ENCODE measurements at places on chromosomes 3 and 15. TPM values are rescaled to one million over a fixed set of nuclear protein-coding genes. Genes with fewer than 3 reads are reported as not detected.

GRCh38 chr15:88194162-88194561 is 62.4 kb downstream of the NTRK3 start:
- no peaks in the 10 kb centered on the region for H3K36me3 ChIP-seq
- H3K4me1 ChIP-seq: no peaks in the 10 kb centered on the region
- H3K4me3 ChIP-seq: no peak overlapping the region

- H3K36me3 ChIP-seq: no peaks in the 10 kb centered on the region
- no peak for DNase-seq
- H3K27me3 ChIP-seq: no peaks in the 10 kb centered on the region
Measured at GRCh38 chr3:36804295-36805055, 40.1 kb upstream of the DCLK3 start.

GRCh38 chr3:171274222-171274621 is 186.0 kb downstream of the TNIK start:
- H3K27ac ChIP-seq: no peak overlapping the region
- H3K4me1 ChIP-seq: no peaks in the 10 kb centered on the region
- no peak overlapping the region for H3K4me3 ChIP-seq
- H3K36me3 ChIP-seq: no peaks in the 10 kb centered on the region

MASP1 gene
- 32.1 TPM for total RNA-seq

DNA sequence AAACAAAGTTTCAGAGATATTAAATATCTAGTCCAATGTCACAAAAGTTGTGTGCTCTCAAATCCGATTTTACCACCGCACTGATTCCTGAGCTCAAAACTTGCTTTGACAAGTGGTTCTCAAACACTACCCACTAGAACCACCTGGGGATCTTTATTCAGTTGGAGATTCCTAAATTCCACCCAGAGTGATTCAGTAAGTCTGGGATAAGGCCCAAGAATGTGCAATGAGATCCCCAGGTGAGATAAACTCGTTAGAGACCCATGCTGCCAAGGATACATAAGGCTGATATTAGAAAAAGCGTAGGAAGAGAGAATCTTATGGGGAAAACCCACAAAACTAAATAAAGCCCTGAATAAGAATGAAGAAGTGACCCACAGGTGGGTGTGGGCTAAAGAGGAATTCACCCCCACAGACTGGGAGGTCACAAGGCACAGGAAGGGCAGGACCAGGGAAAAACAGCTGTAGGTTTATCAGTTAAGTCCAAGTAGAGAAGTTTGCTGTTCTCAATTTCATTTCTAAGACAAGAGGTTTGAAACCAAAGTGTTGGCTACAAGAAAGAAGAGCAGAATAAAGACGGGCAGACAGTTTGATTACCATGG is 11.5 kb upstream of the RPS17 start:
- no peak overlapping the region for H3K4me3 ChIP-seq
- H3K27ac ChIP-seq: no peak overlapping the region
- peaks cover 27% of the 10 kb centered on the region for H3K4me1 ChIP-seq
- no peaks in the 10 kb centered on the region for H3K36me3 ChIP-seq

Measured in GM23248 (cell line).